ENCODE measurements at places on chromosomes 12 and 14.

DNA sequence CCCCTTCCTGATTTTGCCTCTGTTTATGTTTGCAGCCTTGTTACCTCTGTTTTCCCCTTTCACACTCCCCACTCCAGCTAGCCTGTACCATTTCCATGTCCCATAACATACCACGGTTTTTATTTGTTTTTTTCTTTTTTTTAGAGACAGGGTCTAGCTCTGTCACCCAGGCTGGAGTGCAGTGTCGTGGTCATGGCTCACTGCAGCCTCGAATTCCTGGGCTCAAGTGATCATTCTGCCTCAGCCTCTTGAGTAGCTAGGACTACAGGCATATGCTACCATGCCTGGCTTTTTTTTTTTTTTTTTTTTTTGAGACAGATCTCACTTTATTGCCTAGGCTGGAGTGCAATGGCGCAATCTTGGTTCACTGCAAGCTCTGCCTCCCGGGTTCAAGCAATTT, 18.4 kb upstream of the SAMD4A start:
- no peak overlapping the region for H3K4me3 ChIP-seq
- no peaks in the 10 kb centered on the region for H3K36me3 ChIP-seq
- H3K4me1 ChIP-seq: no peaks in the 10 kb centered on the region
- peaks cover 1% of the 10 kb centered on the region for H3K27me3 ChIP-seq
- H3K27ac ChIP-seq: no peak overlapping the region

GRCh38 chr14:39181026-39181692, 6.1 kb downstream of the PNN start:
- no peak overlapping the region for H3K4me3 ChIP-seq
- H3K36me3 ChIP-seq: peaks cover 6% of the 10 kb centered on the region
- no peak overlapping the region for H3K27ac ChIP-seq

GRCh38 chr14:89493406-89493805, 76.4 kb upstream of the FOXN3 start:
- no peak overlapping the region for H3K27ac ChIP-seq
- peaks cover 48% of the 10 kb centered on the region for H3K4me1 ChIP-seq
- no peaks in the 10 kb centered on the region for H3K27me3 ChIP-seq
- no peak for DNase-seq
- H3K36me3 ChIP-seq: no peaks in the 10 kb centered on the region

GRCh38 chr14:78007160-78007559, 163.0 kb upstream of the NRXN3 start:
- no peaks in the 10 kb centered on the region for H3K4me1 ChIP-seq
- peaks cover 19% of the 10 kb centered on the region for H3K27me3 ChIP-seq
- H3K36me3 ChIP-seq: peaks cover 1% of the 10 kb centered on the region
- no peak overlapping the region for H3K4me3 ChIP-seq
- no peak overlapping the region for H3K27ac ChIP-seq
- no peak for DNase-seq

DNA sequence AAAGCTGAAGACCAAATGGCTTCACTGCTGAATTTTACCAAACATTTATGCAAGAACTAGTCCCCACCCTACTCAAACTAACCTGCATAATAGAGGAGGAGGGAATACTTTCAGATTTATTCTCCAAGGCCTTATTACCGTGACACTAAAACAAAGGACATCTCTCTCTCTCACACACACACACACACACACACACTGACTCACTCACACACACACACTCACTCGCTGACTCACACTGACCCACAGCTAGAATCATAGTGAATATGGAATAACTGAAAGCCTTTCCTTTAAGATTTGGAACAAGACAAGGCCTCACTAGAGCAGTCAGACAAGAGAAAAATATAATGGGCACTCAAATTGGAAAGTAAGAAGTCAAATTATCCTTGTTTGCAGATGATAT, 1014.1 kb downstream of the TMTC2 start:
- H3K4me3 ChIP-seq: no peak overlapping the region
- no peak for DNase-seq
- no peaks in the 10 kb centered on the region for H3K27me3 ChIP-seq
- no peaks in the 10 kb centered on the region for H3K4me1 ChIP-seq

- no peak overlapping the region for H3K4me3 ChIP-seq
- no peak for DNase-seq
- no peak overlapping the region for H3K27ac ChIP-seq
- H3K36me3 ChIP-seq: peaks cover 4% of the 10 kb centered on the region
- peaks cover 13% of the 10 kb centered on the region for H3K4me1 ChIP-seq
- no peaks in the 10 kb centered on the region for H3K27me3 ChIP-seq
Measured at GRCh38 chr12:53065470-53065869, 13.7 kb downstream of the SPRYD3 start.

GRCh38 chr12:25755971-25756260, 202.6 kb upstream of the RASSF8 start:
- H3K27ac ChIP-seq: no peak overlapping the region
- no peak for DNase-seq
- H3K27me3 ChIP-seq: no peaks in the 10 kb centered on the region

GRCh38 chr12:75489187-75489586, 8.6 kb downstream of the GLIPR1 start:
- H3K27ac ChIP-seq: peak overlapping the region; percentile 57

DNA sequence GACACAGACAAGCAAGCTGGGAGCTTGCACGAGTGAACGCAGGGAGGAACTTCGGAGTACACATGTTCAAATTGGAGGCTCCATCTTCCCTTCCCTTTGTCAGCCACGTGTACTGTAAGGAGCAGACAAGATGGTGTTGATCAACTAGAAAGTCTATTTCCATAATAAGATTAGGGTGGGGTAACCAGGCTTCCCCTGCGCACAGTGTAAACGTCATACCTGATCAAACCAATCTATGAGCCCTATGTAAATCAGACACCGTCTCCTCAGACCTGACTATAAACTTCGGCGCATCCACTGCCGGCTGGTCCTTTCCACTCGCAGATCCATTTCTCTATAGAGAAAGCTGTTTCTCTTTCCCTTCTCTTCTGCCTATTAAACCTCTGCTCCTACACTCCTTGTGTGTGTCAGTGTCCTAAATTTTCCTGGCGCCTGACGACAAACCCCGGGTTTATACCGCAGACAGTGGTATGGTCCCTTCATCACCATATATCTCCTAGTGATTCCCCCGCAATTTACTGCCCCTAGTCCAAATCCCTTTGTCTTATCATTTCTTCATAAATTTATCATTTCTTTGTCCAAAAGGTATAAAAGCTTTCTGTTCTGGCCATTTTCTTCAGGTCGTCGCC, 7.5 kb upstream of the ETFBKMT start:
- peaks cover 14% of the 10 kb centered on the region for H3K4me1 ChIP-seq
- H3K36me3 ChIP-seq: no peaks in the 10 kb centered on the region
- peak overlapping the region; percentile 93 for H3K27ac ChIP-seq
- no peak for DNase-seq
- H3K27me3 ChIP-seq: no peaks in the 10 kb centered on the region

DNA sequence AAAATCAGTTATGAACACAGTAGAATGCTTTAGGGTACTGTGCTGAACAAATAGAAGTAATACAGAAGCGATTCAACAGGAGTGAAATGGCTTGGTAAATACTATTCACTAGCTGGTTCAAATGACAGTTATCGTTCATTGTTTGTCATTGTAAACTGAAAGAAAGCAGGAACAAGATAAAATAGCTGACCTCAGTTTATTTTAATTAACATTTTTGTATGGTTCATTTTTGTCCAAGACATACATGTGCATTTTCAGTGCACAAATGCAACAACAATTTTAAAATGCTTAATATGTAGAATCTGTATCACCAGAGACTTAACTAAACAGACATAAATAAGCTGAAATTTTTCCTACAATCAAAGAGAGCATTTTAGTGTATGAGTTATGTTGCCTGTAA, 49.9 kb downstream of the ALX1 start:
- no peaks in the 10 kb centered on the region for H3K36me3 ChIP-seq
- H3K27me3 ChIP-seq: no peaks in the 10 kb centered on the region
- no peaks in the 10 kb centered on the region for H3K4me1 ChIP-seq
- H3K4me3 ChIP-seq: no peak overlapping the region

- H3K4me1 ChIP-seq: peaks cover 46% of the 10 kb centered on the region
- H3K27ac ChIP-seq: peak overlapping the region; percentile 17
- no peak overlapping the region for H3K4me3 ChIP-seq
- no peak for DNase-seq
- H3K36me3 ChIP-seq: peaks cover 12% of the 10 kb centered on the region
- no peaks in the 10 kb centered on the region for H3K27me3 ChIP-seq
Measured at GRCh38 chr14:70962935-70963334, 55.7 kb downstream of the PCNX1 start.

All from naive thymus-derived CD8-positive, alpha-beta T cell (primary cell).